Caco-2 (cell line): ENCODE measurements at places on chromosomes 6 and 20. TPM values are rescaled to one million over a fixed set of nuclear protein-coding genes. Genes with fewer than 3 reads are reported as not detected.
A peak's percentile ranks its signal among the peaks of the same experiment; 100 is the strongest.

DNA sequence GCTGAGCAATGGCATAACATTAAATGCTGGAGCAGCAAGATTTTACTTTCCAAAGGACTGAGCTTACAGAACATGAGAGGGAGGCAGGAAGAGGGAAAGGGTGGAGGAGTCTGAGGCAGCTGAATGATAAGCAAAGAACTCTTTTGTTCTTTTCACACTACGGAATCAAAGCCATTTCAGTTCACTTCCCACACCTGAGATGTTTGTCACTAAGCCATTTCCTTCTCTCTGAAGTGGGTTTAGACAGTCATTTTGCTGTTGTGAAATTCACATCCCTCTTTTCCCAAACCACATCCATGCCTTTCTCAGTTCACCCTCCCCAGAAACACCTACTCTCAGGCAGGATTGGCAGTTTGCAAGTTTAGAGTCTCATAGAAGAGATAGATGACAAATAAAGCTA lies 267.9 kb downstream of the ADGRG6 start:
- no peaks in the 10 kb centered on the region for H3K27me3 ChIP-seq
- no peaks in the 10 kb centered on the region for H3K4me1 ChIP-seq
- DNase-seq, result no peak
- no peak overlapping the region for H3K4me3 ChIP-seq

- no peaks in the 10 kb centered on the region; the same call in 1 of the 2 replicates for H3K4me1 ChIP-seq
- H3K4me3 ChIP-seq, result no peak overlapping the region
- DNase-seq, result no peak
- H3K27me3 ChIP-seq, result no peaks in the 10 kb centered on the region
- H3K27ac ChIP-seq, result no peak overlapping the region
These were observed 60.2 kb downstream of the SCML4 start for GRCh38 chr6:107763946-107764345.

DNA sequence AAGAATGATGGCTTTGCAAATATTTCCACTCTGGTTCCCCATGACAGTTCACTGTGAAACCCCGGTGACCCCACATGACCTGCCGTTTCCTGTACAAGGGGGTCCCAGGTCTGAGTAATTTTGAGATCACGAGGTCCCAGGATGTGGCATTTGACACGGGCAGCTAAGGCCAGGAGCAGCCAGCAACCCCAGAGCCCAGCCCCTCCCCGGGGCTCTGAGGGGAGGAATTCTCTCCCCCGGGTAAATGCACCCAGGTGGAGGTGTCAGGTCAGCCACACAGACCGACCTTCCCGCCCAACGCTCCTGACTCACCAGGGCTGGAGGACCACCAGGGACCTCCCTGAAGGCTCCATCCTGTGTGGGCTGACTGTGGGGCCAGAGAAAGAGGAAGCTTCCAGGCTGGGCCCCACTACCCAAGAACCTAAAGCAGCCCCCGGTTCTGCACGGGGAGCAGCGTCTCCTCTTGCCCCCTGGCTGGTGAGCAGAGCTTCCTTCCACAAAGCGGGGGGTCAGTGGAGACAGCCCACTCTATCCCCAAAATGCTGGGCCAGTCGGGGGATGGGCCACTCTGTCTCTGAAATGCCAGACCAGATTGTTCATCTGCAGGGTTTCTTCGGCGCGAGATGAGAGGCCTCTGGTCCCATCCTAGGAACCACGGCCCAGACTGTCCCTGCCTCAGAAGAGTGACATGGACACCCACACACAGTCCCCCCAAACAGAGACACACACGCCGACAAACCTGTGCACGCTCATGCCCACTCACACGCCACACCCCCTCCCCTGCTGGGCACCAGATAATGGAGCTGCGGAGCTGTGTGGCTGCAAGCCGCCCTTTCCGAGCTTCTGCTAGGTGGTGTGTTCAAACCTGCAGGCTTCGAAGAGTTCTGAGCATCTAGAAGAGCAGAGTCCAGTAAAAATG lies 23.4 kb upstream of the SLCO4A1 start:
- no peak overlapping the region for H3K4me3 ChIP-seq
- H3K4me1 ChIP-seq, result peaks cover 34% of the 10 kb centered on the region
- H3K27me3 ChIP-seq, result no peaks in the 10 kb centered on the region

GRCh38 chr20:4881006-4881730 lies 120.1 kb downstream of the SLC23A2 start:
- DNase-seq, result no peak
- no peaks in the 10 kb centered on the region for H3K36me3 ChIP-seq
- H3K27ac ChIP-seq, result peak overlapping the region; percentile 3
- H3K27me3 ChIP-seq, result no peaks in the 10 kb centered on the region
- no peaks in the 10 kb centered on the region for H3K4me1 ChIP-seq

DNA sequence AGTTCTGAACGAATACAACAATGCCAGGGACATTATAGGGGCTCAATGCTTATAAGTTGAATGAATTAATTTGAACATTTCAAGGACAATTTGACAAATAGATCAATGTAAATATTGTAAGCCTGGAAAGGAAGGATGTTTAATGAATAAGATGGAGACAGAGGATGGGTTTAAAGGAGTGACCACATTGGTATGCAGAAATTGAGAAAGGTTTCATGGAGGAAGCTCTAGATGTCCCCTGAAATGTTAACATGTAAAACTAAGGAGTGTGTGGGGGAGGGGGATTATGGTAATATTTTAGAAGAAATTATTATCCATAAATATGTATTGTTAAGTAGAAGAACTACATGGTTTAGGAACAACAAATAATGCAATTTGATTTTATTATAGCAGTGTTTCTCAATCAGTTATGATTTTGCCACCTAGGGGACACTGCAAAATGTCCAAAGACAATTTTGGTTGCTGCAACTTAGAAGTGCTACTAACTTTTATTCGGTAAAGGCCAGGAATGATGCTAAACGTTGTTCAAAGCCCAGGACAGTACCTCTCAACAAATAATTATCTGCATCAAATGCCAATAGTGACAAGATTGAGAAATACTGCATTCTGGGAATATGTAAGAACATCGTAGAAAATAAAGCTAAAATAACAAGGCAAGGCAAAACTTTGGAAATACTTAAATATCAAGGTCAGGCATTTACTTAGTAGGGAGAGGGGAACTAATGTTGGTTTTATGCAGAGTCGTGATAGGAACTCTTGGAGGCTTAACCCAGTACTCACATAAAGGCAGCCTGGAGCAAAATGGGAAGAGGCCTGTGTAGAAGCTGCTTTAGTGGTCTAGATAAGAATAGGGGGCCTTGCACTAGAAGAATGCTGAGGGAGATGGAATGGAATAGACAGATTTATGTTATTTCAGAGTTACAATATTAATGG lies 686.9 kb upstream of the CITED2 start:
- H3K4me1 ChIP-seq, result no peaks in the 10 kb centered on the region
- no peaks in the 10 kb centered on the region for H3K27me3 ChIP-seq
- no peak overlapping the region for H3K27ac ChIP-seq
- H3K4me3 ChIP-seq, result no peak overlapping the region
- DNase-seq, result no peak
- H3K36me3 ChIP-seq, result no peaks in the 10 kb centered on the region

DNA sequence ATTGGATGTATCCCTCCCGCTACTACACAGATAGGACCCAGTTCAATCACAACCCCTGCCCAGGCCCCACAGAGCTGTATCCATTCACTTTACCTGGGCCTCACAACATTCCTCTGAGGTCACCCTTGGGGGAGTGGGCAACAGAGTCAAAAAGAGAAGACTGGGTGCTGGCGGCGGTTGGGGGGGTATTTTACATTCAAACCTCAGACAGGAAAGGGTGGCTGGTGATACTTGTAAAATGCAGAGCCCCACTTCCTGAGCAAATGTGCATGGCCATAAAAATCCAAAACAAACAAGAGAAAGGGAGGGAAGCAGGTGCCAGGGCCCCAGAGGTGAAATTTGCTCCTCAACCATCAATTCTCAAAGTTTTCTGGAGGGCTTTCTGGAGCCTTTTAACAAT lies 3.5 kb downstream of the LRFN2 start:
- H3K4me3 ChIP-seq, result no peak overlapping the region
- no peaks in the 10 kb centered on the region; the same call in 1 of the 2 replicates for H3K4me1 ChIP-seq
- H3K27ac ChIP-seq, result no peak overlapping the region
- no peak for DNase-seq
- no peaks in the 10 kb centered on the region for H3K36me3 ChIP-seq

- H3K4me1 ChIP-seq, result peaks cover under 1% of the 10 kb centered on the region; the same call in 1 of the 2 replicates
- no peak overlapping the region for H3K4me3 ChIP-seq
- H3K36me3 ChIP-seq, result no peaks in the 10 kb centered on the region
- no peak overlapping the region for H3K27ac ChIP-seq
These were observed 60.9 kb upstream of the PRL start for GRCh38 chr6:22357724-22358189.

- H3K27ac ChIP-seq, result no peak overlapping the region
- no peaks in the 10 kb centered on the region; the same call in none of the 2 replicates for H3K27me3 ChIP-seq
- no peak overlapping the region for H3K4me3 ChIP-seq
These were observed 44.5 kb downstream of the RAMACL start for GRCh38 chr6:166541876-166542579.

GRCh38 chr6:52325695-52326471 lies 36.1 kb upstream of the PAQR8 start:
- peaks cover 62% of the 10 kb centered on the region for H3K4me1 ChIP-seq
- no peak overlapping the region for H3K4me3 ChIP-seq
- no peaks in the 10 kb centered on the region for H3K36me3 ChIP-seq
- no peaks in the 10 kb centered on the region for H3K27me3 ChIP-seq
- peak; percentile 85 for DNase-seq

FAM83B gene
- 16.9 and 21.1 TPM in 2 replicates for total RNA-seq

LY6G6C gene
- total RNA-seq, result 0.88 and 1.3 TPM in 2 replicates

LTB gene
- total RNA-seq, result not detected in 2 replicates

OR2H1 gene
- total RNA-seq, result not detected in 2 replicates

HLA-DPB1 gene
- not detected in 2 replicates for total RNA-seq
